ENCODE measurements at places on chromosomes 11 and 22.

DNA sequence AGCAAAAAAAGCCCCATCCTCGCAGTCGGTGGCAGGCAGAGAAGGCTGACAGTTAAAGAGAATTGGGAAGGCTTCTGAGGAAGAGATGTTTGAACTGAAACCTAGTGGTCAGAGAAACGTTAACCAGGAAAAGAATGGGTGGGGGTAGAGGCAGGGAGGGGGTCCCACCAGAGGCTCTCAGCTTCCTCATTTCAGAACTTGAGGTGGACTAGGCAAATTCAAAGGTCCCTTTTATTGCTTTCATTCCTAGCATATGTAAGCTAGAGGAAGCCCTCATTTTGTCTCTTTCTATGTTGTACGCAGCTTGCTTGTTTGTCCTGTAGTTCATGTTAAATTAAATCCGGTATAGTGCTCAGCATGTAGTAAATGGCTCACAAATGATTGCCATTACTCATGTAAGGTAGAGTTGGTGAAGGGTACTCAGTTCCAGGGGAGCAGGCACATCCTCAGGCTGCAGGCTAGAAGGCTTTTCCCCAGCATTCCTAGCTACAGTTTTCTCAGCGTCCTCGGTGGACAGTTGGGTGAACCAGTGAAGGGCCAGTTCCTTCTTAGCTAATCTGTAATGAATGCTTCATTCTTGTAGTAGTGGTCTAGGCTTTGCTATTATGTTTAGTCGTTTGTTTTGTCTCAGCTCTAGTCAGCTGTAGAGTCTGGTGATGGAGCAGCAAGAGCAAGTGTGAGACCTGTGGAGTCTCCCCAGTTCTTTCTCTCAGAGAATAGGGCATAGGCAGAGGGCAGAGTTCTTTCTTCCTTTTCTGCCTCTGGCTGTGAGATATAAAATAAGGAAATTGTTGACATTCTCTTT lies 58.6 kb downstream of the UVRAG start:
- no peak for DNase-seq

GRCh38 chr22:38919631-38920190 lies 37.7 kb upstream of the APOBEC3A start:
- DNase-seq: no peak

- no peak for DNase-seq
These were observed 60.9 kb upstream of the PAX6 start for GRCh38 chr11:31872076-31872443.

GRCh38 chr11:70495351-70496310 lies 97.3 kb downstream of the CTTN start:
- DNase-seq: no peak

DNA sequence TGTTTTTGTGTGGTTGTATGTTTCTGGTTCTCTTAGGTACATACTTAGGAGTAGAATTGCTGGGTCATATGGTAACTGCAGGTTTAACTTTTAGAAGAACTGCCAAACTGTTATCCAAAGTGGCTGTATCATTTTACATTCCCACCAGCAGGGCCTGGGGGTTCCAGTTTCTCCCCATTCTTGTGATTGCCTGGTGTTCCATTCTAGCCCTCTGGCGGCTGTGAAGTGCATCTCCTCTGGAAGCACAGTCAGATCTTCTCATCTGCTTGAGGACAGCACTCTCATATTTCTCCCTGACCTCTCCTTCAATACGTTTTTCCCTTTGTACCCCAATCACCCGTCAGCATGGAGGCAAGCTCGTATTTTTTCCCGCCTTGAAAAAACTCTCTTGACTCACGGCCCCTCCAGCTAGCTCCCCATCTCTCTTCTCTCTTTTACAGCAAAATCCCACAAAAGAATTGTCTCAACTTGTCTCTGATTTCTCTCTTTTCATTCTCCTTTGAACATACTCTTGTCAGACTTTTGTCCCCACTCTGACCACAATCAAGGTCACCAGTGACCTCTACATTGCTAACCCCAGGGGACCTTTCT lies 56.8 kb upstream of the THY1 start:
- no peak for DNase-seq

DNA sequence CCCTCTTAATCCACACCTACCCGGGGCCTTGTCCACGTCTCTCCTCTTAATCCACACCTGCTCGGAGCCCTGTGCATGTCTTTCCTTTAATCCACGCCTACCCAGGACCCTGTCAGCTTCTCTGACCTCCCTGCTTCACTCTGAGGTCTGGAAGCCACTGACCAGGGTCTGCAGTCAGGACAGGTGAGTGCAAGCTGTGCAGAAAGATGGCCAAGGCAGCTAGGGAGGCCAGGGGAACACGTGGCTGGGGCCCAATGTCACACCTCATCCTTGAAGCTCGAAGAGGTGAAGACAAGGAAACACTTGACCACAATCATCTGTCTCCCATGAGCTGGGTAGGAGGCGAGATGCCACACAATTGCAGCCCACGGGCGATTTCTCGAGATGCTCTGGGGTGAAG lies 1516.9 kb downstream of the BRD1 start:
- no peak for DNase-seq

DNA sequence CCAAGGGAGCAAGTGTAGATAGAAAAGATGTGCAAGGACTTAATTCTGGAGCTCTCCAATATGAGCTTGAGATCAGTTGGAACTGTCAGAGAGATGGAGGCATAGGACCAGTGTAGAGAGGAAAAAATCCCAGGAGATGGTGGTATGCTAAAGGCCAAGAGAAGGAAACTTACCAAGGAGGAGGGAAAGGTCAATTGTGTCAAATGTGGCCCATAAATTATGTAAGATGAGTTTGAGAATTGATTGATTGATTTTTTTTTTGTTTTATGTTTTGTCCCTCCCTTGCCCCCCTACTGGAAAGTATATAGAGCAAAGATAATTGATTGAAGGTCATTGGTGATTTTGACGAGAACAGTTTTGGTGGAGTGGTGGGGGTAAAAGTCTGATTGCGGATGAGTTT lies 2.8 kb upstream of the USP2 start:
- DNase-seq: no peak

DNA sequence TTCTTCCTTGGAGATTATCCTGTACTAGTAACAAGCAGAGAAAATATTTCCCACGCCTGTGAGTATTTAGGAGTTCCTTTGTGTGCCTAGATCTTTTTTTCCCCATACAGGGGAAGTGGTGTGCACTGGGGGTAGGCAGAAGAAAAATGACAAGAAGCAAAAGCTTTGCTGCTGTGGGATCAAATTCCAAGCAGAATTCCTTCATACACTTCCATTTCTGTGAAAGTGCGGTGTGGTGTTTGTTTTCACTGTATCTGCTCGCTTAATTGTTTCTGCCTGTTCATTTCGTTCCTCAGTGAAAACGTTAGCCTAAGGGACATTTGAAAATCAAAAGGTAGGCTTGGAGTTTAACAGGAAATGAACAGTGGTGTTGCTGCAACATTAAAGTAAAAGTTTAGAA lies 47.9 kb downstream of the BLID start:
- DNase-seq: no peak

All from progenitor cell of endocrine pancreas (in vitro differentiated cells).